Activated naive CD8-positive, alpha-beta T cell treated with anti-CD3 and anti-CD28 coated beads, Interleukin-2, amount 50 U/mL, for 16 hours (primary cell): ENCODE measurements at places on chromosomes 12 and 14.

- no peak for DNase-seq
These were observed 138.7 kb upstream of the MED13L start for GRCh38 chr12:116416166-116416565.

DNA sequence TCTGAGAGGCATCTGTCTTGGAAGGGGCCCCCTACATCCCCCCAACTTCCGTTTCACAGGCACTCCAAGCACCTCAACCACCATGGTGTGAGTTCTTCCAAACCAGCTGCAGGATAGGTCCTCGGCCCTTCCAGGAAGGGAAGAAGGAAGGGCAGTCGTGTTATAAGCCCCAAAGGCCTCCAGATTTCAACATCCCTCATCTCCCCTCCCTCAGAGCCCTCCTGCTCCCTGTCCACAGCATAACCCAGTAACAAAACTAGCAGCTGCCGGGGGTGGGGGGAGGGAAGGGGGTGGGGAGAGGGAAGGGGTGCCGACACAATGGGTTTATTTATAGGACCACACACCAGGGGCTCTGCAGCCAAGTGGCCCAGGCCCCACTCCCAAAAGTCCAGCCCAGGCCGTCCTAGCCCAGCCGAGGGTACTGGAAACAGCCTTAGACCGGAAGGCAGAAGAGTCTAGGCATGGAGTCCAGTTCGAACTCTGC is 18.3 kb downstream of the NCKAP5L start:
- DNase-seq, result no peak

DNA sequence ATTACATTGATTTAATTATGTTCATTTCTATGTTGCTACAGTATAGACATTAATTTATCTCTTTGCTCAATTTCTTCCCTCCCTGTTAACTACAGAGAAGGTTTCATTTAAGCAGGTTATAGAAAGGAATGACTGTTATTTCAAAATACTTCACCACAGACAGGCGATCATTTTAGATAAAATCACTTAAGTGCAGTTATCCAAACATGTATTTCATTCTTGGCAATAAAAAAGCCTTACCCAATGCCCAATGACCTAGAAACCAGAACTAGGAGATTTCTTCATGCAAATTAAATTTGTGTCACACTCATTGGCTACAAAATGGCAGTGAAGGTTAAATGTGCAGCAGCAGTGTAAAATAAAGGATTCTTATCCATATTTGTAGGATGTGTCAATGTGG is 266.4 kb downstream of the KCNH5 start:
- DNase-seq, result no peak

DNA sequence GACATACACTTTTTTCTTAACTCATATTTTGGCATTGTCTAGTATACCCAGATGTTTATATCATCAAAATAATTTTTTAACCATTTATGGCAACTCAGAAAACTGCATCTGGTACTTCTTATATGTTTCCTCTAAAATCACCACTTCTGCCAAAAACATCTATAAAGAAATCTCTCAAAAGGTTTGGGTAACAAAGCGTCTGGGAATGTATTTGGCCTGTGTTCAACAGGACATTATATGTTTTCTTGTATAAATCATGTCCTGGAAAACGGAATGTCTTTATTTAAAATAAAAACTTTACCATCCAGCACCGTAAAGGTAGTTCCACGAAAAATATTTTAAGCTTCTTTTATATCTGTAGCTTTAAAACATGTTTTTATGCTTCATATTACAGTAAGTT is 36.1 kb upstream of the FBLN5 start:
- no peak for DNase-seq

- DNase-seq, result no peak
These were observed 62.3 kb downstream of the NT5DC3 start for GRCh38 chr12:103778781-103779180.

GRCh38 chr12:65965358-65965757 is 141.1 kb downstream of the HMGA2 start:
- DNase-seq, result no peak

GRCh38 chr12:64678248-64678647 is 68.0 kb downstream of the RASSF3 start:
- DNase-seq, result no peak

DNA sequence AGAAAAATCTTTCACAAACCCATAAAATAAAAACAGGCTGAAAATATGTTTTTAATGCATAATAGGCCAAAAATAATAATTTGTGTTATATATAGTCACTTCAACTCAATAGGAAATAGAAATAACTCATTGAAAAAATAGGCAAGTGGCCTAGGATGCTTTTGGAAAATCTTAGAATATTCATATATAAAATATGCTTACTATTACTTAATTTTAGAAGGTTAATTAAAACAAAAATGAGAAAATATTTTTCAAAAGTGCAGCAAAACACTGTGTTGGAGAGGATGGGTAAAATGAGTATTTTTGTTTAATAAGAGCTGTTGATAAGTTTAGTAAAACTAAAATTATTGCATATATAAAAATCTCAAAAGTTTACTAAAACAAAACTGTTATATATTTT is 308.0 kb upstream of the ATXN7L3B start:
- DNase-seq, result no peak

GRCh38 chr12:19847294-19848059 is 408.2 kb downstream of the AEBP2 start:
- DNase-seq, result no peak

- no peak for DNase-seq
These were observed 52.5 kb downstream of the C12orf75 start for GRCh38 chr12:105382771-105383622.

DNA sequence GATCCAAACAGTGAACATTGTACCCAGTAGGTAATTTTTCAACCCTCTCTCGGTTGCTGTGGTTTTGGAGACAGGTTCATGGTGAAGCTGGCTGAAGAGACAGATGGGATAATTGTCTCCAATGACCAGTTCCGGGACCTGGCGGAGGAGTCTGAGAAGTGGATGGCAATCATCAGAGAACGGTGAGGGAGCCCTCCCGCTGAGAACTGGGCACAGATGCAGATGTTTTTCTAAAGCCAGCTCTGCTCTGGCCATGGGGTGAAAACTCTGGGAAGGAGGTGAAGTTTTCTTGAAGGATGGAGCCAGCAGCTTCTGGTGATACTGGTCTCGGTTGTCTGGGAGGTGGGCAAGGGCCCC is 6.2 kb downstream of the KHNYN start:
- no peak for DNase-seq

- no peak for DNase-seq
These were observed 696.3 kb downstream of the TMEM121 start for GRCh38 chr14:106222731-106223130.

DNA sequence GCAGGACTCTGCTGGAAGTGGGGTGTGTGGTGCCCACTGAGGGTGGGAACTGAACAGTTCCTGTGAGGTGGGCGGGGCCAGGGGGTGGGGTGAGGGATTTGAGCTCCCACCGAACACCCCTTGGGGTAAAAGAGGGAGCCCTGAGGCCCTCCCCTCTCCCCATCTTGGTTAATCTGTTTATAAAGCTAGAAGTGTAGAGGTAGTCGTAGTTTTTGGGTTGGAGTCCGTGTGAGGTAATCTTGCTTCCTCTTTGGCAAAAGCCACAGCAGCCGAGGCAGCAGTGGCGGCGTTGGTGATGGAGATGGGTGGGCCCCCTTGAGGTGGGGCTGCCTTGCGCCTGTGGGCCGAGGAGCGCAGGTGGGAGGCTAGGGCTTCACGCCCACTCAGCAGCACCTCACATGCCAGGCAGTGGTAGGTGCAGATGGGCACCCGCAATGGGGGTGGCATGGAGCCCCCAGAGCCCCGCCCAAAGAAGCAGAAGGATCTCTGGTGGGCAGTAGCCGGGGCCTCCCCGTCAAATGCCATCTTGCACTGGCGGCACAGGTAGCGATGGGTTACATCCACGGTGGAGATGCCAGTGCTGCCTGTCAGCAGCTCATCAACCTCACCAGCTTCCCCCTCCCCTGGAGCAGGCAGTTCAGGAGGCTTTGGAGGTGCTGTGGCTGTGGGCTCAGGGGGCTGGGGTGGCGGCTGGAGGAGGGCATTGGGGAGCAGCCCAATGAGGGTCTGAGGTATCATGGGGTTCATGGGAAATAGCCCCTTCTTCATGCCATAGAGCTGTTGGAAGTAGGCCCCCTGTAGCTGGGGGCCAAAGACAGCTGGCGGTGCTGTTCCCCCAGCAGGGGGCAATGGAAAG is 29.6 kb downstream of the ZFHX2 start:
- no peak for DNase-seq

DNA sequence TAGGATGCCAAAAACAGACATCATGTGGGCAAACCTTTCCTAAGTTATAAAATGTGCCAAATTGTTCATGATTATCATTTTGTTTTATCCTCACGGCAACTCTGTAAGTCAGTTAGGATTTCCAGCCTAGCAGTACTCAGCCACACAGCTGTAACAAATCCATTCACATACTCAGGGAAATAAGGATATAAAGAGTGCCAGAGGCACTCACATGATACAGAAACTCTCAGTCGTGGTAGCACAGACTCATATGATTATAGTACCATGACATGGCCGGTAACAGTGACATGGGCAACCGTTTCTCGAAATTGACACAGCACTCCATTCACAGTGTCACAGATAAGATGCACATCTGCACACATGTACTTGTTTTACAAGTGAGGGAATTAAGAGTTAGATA is 344.2 kb downstream of the LRIG3 start:
- DNase-seq, result no peak

GRCh38 chr12:53551889-53552291 is 44.6 kb upstream of the NPFF start:
- DNase-seq, result no peak

GRCh38 chr12:66549050-66549389 is 129.9 kb downstream of the GRIP1 start:
- no peak for DNase-seq

DNA sequence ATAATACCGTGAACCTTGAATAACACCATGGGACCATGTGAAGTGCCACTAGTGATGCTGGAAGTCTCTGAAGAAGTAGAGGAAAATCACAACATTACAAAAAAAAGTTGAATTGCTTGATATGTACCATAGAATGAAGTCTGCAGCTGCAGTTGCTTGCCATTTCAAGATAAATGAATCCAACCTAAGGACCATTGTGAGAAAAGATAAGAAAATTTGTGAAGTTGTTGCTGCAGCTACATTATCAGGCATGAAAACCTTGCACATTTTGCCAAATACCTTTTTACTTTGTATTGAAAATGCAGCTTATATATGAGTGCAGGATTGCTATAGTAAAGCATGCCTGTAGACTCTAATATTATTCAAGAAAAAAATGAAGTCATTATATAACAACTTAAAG is 126.5 kb downstream of the NUBPL start:
- no peak for DNase-seq

- DNase-seq, result no peak
These were observed 56.4 kb downstream of the IFT81 start for GRCh38 chr12:110180591-110181005.

DNA sequence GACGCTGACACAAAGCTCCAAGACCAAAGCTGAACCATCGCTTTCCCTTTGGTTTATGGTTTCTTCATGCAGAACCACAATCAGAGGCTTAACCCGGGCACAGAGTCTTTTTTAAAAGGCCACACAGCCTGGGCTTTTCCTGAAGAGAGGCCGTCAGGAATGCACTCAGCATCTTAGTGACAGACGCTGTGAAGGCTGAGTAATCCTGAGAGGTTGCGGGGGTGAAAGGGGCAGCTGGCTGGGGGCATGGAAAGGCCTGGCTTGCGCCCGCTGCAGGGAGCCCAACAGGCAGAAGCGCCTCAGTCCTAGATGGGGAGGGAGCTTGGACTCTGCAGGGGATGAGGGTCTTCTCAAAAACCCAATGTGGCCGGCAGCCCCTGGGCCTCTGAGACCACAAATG is 13.6 kb downstream of the CTDSP2 start:
- no peak for DNase-seq

DNA sequence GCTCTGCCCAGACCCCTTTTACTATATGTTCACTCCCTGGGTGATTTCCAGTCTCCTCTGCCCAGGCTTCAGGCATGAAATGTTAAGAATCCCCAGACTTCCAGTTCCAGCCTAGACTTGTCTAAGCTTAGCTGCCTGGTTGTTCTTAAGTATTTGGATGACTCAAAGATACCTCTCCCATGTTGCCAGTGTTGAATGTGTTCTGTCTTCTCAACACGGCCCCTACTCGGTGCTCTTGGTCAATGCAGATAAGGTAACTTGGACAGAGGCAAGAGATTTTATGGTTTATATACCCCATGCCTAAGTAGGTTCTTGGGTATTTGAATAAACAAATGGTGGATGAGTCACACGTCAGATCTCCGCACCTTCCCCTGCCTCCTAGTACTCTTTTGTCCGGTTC is 13.6 kb downstream of the PIWIL1 start:
- no peak for DNase-seq

DNA sequence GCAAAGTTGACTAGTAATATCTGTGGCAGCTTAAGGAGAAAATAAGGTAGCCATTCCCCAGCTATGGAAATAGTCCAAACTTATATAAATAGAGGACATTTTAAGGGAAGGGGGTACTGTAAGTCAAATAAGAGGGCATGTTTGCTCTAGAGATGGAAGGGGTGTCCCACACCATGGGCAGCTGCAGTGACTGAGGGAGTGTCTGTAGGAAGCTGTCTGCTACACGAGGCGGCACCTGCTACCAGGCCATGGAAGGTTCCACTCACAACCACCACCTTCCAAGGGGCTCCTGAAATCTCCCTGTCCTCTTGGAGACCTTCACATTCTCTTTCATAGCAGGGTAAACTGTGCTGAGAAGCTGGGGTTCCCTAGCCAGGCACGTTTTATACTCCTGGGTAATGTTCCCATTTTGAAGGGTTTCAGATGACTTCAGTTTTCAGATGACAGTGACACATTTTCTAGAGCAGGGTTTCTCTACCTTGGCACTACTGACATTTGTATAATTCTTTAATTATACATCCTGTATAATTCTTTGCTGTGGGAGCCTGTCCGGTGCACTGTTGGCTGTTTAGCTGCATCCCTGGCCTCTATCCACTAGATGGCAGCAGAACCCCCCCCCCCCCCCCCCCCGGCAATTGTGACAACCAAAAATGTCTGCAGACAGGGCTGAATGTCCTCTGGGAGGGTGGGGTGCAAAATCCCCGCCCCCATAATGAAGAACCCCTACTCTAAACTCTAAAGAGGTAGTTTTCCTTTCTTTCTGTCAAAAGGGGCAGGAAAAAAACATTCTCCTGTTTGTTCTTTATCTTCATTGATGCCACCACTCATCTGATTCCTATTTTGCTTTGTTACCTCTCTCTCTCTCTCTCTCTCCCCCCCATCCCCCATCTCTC is 11.6 kb upstream of the SMCO2 start:
- no peak for DNase-seq

DNA sequence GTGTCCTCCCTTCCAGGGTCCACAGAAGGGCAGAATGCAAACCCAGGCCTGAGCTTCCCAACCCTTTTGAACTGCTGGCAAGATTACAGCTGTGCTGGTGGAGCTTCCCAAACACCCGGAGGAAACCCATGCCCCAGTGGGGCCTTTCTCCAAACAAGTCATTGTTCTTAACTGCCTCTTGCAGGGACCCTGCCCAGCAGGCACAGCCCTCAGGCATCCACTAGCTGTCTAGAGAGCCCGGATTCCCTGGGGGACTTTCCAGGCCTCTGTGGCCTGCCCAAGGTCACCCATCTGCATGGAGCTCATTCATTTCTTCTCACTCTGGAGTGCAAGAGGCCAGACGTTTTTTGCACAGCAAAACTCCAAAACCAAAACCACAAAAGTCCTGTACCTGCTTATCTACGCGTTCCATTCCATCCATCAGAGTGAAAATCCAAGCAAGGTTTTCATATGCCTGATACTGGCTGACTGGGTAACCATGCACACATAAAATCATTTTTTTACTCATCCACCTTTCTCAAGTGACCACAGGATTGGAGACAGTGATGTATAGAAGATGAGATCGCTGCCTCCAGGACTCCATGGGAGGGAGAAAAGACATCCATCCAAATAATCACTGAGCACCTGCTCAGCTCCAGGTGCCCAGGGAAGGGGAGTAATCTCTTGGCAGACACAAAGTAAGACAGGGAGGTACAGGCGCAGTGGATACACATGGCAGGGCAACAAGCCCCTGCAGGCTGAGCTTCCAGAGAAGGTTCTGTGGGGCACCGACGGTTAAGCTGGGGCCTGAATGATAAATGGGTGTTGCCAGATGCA is 17.2 kb upstream of the BDKRB2 start:
- no peak for DNase-seq
